SK-N-SH treated with all-trans-retinoic acid at 6 μM for 48 hours (cell line): ENCODE measurements at places on chromosomes 3 and 15.

- ATAC-seq: no peak
Observed at GRCh38 chr15:26939398-26939797, 31.6 kb upstream of the GABRG3 start.

DNA sequence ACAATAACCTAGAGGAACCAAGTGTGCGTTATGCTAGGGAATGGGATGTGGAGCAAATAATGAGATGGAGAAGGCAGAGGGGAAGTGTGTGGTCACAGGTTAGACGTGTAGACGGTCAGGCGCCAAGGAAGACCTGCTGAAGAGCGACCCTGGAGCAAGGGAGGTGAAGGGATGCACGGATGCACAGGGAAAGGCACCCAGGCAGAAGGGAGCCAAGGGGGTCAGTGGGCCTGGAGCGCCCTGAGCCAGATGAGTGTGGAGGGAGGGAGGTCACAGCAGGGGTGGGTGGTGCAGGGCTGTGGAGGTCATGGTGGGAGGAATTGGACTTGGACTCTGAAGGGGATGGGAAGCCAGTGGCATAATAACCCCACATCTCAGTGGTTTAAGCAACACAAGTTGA is 70.2 kb downstream of the SLC6A1 start:
- ATAC-seq: no peak

- no peak; the same call in 2 of the 3 replicates for ATAC-seq
Observed at GRCh38 chr15:56948000-56948763, 29.7 kb downstream of the TCF12 start.

GRCh38 chr15:77611767-77612166 is 20.9 kb downstream of the LINGO1 start:
- ATAC-seq: no peak

GRCh38 chr15:65816441-65816840 is 24.3 kb upstream of the DENND4A start:
- no peak for ATAC-seq

GRCh38 chr15:77634266-77634962 is 1.7 kb upstream of the LINGO1 start:
- peak; percentile 59 for ATAC-seq

DNA sequence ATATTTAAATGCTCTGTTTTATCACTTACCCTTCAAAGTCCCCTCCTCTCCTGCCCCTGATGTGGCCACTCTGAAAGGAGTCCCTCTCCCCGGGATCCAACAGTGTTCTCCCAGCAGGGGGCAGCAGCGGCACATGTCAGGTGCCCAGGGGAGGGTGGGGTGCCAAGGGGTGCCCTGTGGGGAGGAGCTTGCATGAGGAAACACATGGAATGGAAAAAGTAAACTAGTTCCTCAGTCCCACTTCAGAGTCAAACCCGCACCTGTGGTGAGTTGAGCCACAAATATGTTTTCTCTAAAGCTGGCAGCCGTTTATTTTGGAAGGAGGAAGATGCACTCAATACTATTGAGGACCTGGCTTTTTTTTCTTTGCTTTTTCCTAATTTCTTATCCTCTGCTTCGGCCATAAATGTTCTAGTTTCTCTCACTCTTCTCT is 30.1 kb upstream of the NRROS start:
- peak; percentile 98 for ATAC-seq

GRCh38 chr3:16134173-16134928 is 40.1 kb upstream of the GALNT15 start:
- no peak for ATAC-seq

- ATAC-seq: no peak
Observed at GRCh38 chr3:138005627-138006026, 4.3 kb upstream of the CLDN18 start.

- ATAC-seq: no peak
Observed at GRCh38 chr15:66785637-66786036, 83.6 kb downstream of the SMAD6 start.

DNA sequence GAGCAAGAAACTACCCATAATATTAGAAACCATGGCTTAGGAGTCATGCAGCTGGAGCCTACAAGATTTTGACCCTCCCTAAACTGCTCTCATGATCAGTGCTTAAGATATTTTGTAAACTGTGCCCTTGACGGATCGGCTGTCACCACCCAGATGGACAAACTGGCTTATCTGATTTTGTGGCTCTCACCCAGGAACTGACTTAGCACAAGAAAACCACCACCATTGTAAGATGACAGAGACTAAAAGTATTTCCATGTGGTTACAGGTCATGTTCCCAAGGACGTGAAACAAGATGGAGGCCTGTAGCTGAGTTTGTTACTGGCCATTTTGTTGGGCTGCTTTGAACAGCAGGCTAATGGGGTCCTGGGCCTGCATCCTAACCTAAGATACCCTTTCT is 940.9 kb downstream of the OTOL1 start:
- no peak for ATAC-seq

DNA sequence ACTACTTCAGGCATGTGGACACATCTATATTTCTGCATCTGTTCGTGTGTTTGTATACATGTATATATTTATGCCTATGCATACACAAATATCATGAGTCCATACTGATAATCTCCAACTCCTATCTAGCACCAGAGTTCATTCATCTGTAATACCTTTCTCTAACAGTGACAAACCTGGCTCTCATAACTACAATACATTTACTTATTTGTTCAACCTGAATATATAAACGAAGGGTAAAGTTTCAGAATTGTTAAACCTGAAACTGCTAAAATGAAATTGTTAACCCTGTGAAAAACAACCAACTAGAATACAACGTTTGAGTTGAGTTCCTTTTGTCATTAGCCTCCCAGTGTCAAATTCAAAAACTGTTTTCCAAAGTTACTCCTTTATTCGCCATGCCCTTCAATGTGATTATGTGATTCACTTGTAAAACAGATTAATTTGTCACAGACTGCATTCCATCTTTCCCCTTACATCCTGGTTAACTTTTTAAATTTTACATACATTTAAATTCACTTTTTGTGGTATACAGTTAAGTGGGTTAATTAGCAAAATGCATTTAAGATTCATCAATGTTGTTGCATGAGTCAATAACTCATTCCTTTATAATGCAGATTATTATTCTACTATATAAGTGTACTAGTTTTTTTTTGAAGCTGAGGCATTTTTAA is 58.5 kb downstream of the PIK3R4 start:
- ATAC-seq: no peak

DNA sequence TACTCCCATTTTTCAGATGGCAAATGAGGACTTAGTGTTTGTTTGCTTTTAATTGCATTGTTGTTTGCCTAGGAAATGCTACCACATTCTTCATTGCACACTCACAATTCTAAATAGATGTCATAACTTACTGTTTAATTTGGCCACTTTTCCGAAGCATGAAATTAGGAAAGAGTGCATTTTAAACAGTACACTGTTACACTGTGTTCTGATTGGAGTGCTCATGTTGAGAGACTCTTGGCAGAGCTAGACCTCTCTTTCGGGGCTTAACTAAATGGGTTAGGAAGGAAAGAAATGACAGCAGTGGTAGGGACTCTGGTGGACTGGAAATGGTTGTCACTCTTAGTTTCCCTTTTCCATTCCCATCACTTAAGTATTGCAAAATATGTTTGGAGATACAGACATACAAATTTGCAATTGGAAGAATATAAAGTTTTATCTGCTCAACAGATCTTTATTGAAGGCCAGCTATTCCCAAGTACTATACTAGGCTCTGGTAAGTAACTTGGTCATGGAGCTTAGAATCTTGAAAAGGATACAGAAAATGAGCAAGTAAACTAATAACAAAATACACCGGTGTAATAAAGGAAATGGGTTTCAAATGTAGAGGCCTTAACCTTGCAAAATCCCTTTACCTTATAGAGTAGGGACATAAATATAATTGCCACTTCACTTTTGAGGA is 90.2 kb downstream of the DCUN1D1 start:
- ATAC-seq: no peak

DNA sequence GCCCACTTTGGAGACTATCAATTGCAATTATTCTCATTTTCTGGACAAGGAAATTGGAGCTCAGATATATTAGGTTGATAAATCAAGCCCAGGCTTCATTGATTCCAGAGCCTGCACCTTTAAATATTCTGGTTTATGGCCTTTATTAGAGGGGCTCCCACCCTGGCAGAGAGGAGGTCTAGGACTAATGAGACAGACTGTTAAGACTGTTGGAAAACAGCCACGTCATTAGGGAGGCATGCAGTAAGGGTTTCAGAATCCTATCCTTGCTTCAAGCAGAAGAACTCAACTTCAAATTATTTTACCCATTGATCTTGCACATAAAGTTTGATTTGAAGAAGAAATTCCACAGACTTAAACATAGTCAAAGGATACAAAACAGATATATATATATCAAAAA is 33.8 kb upstream of the KCNH8 start:
- ATAC-seq: no peak

GRCh38 chr3:152380043-152380442 is 111.3 kb downstream of the MBNL1 start:
- no peak for ATAC-seq

DNA sequence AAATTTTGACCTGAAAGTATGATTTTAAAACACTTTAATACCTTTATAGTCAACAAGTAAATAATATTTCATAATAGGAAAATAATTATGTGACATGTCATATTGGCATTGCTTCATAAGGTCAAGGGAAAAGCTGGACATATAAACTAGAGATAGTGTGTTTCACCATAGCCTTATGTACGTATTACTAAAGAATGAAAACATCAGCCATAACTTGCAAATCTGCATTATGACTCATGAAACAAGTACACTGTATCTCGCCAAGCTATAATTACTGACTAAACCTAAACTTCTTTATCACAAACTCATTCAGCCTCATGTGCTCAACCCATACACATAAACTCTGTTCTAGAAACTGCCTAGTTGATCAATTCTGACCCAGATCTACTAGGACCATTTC is 950.1 kb downstream of the FHIT start:
- peak; percentile 58 for ATAC-seq

GRCh38 chr3:123750209-123750608 is 133.9 kb downstream of the MYLK start:
- no peak; the same call in 2 of the 3 replicates for ATAC-seq
